Smooth muscle cell of the brain vasculature (primary cell): ENCODE measurements at places on chromosomes 7 and 10.

- DNase-seq: no peak
Observed at GRCh38 chr7:50329775-50330174, 25.3 kb downstream of the IKZF1 start.

GRCh38 chr7:41268878-41269277 is 434.0 kb downstream of the INHBA start:
- no peak for DNase-seq

GRCh38 chr7:96654630-96655188 is 54.9 kb downstream of the SEM1 start:
- no peak for DNase-seq

- DNase-seq: no peak
Observed at GRCh38 chr7:35983626-35984025, 169.4 kb upstream of the EEPD1 start.

DNA sequence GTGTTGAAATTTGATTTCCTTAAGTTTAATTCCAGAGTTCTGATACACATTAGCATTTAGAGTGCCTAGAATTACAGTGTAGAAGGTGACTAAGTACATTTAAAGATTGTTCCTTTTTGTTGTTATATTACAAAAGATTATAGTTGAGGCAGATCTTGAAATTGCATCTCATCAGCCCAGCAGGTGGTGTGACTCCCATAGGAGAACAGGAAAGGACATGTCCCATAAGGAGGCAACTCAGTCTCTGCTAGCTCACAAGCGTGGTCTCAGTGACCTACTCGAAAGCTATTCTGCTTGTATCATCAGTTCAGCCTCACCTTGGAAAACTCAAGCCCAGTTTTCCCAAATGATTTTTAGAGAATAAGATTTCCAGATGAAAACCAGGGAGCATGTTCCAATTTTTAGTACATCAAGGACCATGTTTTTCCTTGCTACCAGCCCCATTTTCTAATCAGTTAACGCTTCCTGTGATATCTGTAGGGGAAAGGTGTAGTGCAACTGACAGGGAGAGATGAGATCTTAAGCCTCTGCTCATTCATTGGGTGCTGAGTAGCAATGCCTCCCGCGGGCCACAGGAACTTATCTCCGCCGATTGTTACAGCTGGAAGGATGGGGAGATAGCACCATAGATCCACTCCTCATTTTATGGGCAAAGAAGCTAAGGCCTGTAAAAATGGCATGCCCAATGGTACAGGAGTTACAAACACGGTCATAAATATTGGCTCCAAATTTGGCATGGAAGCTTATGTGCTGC is 1.1 kb upstream of the GNAI1 start:
- DNase-seq: no peak

GRCh38 chr7:38398725-38399321 is 125.4 kb upstream of the TARP start:
- peak; percentile 20 for DNase-seq

- no peak for DNase-seq
Observed at GRCh38 chr7:146731185-146731584, 614.6 kb downstream of the CNTNAP2 start.

DNA sequence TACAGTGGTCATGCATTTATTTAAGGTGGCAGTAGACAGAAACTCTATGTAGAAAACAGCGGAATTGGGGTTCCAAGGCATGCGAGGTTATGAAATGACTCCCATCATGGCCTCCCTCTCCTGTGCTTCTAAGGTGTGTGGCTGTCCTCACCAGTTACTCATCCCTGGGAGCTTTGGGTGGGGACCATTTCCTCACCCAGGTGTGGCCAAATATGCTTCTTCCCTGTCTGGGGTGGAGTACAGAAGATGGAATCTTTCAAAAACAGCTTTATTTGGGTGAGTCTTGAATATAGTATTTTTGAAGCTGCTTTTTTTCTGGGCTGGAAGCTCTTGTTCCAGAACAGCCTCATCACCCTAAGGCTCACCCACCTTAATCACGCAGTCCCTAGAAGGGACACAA is 139.0 kb downstream of the NRF1 start:
- no peak for DNase-seq

- no peak for DNase-seq
Observed at GRCh38 chr7:28516390-28517172, 104.3 kb downstream of the CREB5 start.

DNA sequence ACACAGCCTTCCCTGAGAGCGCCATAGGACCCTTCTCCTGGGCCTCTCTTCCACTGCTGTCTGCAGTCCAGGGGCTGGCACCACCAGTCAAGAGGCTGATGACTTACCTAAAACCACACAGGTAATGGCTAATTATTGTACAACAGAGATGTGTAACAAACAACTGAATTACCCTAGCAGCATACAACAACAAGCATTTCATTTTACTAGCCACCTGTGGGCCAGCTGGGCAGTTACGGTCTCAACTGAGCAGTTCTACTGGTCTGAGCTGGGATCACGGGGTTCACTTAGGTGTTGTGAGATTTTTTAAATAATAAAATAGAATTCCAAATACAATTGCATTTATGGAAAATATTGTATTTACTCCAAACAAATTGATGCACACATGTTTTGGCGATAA is 431.9 kb downstream of the TNS3 start:
- DNase-seq: no peak
